ENCODE measurements at places on chromosomes 6 and 20.
A peak's percentile ranks its signal among the peaks of the same experiment; 100 is the strongest.

DNA sequence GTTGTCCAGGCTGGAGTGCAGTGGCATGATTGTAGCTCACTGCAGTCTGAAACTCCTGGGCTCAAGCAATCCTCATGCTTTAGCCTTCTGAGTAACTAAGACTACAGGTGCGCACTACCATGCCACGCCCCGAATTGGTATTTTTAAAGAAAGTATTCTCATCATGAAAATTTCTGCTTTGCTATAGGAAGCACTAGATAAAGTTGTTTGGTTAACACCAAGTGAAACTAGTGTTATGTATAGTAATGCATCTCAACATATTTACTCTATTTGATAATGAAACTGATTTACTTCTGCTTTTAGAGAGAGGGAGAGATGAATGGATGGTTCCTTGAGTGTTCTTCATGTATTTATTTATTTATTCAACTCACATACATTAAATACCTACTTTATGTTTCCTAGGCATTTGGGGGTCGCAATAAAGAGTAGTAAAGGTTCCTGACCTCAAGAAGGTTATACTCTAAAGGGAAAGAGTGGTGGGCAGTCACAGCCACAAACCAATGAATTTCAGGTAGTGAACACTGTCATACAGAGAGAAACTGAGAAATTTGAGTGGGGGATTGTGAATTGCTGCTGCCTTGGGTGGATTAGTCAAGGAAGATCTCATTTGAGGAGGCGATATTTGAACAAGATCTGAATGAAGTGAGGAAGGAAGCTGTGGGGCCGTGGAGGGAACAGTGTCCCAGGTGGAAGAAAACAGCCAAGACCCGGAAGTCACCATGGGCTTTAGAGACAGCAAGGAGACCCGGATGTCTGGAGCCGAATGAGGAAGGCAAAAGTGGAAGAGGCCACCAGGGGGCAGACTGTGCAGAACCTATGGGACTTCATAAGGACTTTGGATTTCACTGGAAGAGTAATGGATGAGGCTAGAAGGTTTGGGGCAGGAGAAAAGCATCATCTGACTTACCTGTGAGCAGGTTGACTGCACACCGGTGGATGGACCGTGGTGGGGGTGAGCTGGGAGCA is 185.6 kb downstream of the TSHZ2 start:
- DNase-seq, result no peak

- DNase-seq, result no peak
Measured at GRCh38 chr6:32430179-32430578, 9.5 kb upstream of the HLA-DRA start.

GRCh38 chr20:45358282-45359068 is 4.5 kb upstream of the SYS1 start:
- peak; percentile 93 for DNase-seq

- DNase-seq, result no peak
Measured at GRCh38 chr6:84332139-84333034, 104.9 kb upstream of the CEP162 start.

DNA sequence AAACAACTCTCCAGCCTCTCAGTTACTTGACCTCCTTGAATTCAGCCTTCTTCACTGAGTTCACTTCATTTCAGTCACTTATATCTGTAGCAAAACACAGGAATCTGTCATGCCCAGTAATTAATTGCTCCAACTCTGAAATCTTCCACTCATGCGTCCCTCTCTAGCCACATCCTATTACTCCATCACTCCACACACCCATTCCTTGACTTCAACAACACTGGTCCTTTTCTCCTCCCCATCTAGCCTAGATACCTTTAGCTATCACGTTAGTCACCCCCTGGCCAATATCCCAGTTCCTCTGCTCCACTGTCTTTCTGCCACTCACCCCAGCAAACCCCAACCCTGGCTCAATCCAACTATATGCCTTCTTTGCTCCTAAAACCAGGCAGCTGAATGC is 7.7 kb downstream of the ZHX3 start:
- peak; percentile 80 for DNase-seq

GRCh38 chr20:29497261-29497671 is 1760.2 kb upstream of the DEFB115 start:
- peak; percentile 52 for DNase-seq

DNA sequence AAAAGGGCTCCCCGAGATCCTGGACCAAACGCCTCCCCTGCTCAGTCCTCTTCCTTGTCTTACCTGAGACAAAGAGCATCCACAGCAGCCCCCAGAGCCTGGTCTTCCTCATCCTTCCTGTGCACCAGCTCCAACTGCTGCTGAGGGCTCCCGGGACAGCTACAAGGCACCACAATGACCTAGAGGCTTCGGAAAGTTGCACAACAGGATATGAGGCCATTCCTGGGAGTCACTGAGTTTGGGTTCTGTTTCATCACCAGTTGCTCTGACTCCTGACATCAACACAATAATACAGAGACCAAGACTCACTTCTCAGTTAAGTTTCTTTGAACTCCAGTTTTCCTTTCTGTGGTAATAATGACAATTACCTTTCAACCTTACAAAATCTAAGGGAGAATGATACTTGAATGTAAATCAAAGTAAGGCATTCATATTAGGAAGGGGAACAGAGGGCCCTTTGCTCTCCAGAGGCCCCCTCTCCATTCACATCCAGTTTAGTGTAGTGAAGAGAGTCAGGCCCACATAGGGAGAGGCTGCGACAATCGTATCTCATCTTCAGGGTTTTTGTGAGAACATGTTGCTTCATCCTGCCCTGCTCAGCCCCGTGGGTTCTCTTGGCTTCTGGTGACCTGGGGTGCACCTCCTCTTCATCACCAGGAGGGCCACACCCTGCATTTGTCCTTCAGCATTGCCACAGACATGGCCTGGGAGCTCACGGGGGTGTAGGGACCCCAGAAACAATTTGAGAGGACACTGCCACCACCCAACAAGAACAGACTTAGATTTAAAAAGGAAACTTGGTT is at the start of gene TREM1:
TREM1 (minus strand) TSS at position 139 of the 803 bp plus-strand sequence; CDS start at position 112, 27 bp downstream.
- no peak for DNase-seq

DNA sequence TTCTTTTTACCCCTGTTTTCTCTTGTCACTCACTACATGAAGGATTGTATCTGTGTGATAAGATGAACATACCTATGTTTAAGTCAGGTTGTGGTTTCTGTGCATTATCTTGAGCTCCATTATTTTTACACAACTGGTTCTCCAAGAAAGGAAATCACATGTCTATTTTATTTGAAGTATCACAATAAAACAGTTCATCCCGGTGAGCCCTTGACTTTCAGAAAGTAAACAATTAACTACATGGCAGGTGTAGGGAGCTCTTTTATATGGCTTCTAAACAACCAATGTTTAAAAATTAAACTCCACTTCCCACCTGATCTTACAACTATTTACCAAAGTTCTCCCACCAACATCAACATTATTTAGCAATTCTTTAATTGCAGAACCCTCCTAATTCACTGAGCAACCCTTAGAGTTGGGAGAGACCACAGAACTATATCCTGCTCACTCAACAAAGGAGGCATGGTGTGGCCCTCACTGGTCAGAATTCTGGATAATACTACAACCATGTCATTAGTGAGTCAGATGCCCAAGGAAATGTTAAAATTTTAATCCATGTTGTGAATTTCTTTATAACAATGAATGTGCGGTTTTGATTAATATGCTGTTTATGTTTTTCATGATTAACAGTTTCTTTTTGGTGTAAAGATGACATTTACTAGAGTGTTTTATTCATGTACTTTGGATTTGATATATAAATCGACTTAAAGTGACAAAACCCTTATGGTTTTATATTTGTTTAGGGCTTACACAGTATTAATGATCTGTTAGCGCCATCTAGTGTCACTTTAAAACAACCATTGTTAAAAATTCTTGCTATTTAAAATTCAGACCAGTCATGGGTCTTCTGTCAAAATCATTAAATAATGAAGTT is 50.0 kb upstream of the SCGN start:
- DNase-seq, result peak; percentile 69
